CD4-positive, CD25-positive, alpha-beta regulatory T cell (primary cell): ENCODE measurements at places on chromosomes 5 and 9.

DNA sequence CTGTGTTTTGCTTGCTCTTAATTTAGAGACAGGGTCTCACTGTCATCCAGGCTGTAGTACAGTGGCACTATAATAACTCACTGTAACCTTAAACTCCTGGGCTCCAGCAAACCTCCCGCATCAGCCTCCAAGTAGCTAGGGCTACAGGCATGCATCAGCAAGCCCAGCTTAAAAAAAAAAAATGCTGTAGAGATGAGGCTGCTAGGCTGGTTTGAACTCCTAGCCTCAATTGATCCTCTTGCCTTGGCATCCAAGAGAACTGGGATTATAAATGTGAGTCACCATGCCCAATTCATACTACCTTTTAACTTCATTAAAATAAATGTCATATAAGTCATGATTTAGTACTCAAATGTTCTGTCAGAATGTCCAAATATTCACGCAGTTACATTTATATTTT is 2195.7 kb upstream of the C9orf72 start:
- DNase-seq: no peak

- DNase-seq: no peak
Measured at GRCh38 chr9:20659474-20659967, 24.5 kb upstream of the FOCAD start.

- no peak for DNase-seq
Measured at GRCh38 chr9:95574866-95575553, 58.2 kb upstream of the PTCH1 start.

DNA sequence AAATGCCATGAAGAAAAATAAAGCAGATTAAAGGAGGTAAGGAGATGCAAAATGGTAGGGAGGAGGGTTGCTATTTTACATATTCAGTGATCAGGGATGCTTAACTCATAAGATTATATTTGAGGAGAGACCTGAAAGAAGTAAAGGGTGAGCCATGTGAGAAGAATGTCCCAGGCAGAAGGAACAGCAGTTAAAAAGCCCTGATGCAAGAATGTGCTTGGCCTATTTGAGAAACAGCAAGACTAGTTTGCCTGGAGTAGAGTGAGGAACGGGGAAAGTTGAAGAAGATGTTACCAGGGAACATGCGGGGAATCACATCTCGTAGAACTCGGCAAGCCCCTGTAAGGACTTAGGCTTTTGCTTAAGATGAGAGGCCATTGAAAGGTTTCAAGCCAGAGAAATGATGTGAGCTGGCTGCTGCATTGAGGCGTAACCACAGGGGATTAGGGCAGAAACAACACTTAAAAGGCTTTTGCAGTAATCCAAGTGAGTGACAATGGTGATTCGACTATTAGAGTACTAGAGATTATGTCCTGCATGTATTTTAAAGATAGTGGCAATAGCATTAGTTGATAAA is 198.7 kb downstream of the VPS13A start:
- DNase-seq: no peak

DNA sequence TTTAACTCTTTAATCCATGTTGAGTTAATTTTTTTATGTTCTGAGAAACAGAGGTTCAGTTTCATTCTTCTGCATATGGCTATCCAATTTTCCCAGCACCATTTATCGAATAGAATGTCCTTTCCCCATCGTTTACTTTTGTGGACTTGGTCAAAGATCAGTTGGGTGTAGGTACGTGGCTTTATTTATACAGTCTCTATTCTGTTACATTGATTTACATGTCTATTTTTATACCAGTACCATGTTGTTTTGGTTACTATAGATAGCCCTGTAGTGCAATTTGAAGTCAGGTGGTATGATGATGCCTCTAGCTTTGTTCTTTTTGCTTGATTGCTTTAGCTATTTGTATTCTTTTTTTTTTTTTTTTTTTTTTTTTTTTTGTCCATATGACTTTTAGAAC is 462.0 kb downstream of the HTR1A start:
- DNase-seq: no peak

DNA sequence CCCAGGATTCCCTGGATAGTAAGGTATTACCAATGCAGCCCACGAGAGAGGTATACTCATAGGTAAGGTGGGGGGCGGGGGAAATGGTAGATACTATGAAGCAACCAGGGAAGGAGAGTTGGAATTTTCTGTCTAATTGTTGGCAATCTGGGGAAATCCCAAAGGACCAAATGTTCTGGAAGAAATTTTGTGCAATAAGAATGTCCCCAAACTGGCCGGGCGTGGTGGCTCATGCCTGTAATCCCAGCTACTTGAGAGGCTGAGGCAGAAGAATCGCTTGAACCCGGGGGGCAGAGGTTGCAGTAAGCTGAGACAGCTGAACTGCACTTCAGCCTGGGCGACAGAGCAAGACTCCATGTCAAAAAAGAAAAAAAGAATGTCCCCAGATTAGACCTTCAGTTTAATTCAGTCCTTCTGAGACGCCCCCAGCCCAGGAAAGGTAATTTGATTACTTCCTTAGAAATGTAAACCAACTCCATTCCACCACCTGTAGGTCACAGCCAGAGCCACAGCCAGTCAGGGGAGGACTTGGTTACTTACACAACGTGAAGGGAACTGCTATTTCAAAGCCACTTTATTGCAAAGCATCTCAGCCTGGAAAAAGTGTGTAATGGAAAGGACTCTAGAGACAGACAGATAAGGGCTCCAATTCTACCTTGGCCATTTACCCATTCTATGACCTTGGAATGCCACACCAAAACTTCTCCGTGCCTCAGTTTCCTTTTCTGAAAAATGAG is 50.0 kb upstream of the KLF4 start:
- no peak for DNase-seq

- no peak for DNase-seq
Measured at GRCh38 chr9:71191708-71192107, 70.3 kb upstream of the TRPM3 start.

DNA sequence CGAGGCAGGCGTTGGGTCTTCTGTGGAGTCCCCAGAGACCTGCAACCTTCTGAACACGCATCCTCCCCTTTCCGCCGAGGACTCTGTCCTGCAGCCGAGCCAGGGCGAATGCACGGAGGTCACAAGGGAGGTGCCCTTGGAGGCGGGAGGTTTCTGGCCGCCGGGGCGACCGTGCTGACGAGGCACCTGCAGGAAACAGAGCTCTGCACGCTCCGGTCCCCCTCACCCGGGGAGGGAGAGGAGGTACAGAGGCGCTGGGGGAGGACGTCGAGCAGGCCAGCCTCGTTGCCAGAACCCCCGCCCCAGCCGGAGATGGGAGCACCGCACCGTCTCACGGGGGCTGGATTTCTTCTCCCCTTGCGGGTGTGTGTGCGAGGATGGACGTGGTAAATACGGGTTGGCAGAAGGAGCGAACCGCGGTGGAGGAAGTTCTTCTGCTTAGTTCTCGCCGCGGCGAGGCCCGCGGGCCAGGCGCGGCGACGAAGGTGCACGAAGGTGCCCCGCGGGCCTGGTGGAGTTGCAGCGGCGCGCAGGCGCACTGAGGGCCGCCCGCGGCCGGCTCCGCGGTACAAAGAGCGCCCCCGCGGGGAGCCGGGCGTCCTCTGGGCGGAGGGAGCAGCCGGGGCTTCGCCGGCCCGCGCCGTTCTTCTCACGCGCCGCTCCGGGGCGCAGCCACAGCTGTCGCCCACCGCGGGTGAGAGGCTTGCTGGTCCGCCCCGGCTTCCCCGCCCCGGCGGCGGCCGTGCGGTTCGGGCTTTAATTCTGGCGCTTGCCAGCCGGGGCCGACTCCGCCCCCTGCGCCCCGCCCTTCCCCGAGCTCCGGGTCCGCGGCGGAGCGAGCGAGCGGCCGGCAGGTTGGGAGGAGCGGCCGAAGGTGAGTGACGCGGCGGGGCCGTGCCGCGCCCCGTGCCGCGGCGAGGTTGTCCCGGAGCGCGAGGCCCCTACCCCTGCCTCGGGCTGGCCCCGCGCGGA is 289.5 kb downstream of the DOCK8 start:
- peak; percentile 86 for DNase-seq

DNA sequence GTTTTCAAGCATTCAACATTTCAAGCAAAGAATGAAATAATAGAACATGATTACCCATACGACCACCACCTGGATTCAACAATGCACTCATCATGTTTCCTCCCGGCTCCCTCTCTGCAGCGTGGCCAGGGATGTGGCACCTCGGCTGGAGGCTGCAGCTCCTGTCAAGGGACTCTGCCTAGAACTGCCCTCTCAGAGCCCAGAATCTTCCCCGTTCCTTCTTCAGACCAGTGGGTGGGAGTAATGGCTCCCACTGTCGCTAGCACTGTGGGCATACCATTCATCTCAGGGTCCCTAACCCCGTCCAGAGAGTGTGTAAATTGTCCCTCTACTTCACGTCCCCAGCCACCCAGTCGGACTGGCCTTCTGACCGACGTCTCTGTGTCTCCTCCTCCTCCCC is 118.6 kb upstream of the COL5A1 start:
- DNase-seq: no peak

DNA sequence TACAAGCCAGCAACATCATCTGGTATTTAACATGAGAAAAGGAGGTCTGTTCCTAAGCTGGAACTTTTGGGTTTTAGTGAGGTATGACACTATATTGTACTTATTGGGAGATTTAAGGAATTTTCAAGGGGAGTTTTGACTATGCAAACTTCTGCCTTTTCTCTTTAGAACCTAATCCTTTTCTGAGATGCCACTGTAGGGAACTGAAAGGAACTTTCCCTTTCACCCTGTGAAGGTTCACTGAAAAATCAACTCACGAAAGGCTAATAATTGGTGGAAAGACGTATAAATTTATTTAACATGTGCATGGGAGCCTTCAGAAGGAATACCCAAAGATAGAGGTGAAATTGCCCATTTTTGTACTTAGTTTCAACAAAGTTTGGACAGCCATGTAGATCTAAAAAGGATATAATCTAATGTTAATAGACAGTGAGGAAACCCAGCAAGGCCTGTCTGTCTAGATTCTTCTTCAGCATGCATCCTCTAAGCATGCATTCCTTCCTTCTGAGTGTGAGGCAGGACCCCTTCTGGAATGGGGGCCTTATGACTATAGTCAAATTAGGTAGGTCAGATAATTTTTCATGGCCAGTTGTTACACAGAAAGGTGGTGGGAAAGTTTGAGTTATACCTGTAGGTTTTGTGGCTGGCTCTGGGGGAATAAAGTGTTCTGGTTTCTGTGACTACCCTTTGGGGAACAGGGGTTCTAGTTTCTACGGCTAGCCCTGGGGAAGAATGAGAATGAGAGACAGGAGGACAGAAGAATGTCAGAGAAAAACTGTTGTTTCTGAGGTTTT is 200.3 kb downstream of the C9orf152 start:
- no peak for DNase-seq

DNA sequence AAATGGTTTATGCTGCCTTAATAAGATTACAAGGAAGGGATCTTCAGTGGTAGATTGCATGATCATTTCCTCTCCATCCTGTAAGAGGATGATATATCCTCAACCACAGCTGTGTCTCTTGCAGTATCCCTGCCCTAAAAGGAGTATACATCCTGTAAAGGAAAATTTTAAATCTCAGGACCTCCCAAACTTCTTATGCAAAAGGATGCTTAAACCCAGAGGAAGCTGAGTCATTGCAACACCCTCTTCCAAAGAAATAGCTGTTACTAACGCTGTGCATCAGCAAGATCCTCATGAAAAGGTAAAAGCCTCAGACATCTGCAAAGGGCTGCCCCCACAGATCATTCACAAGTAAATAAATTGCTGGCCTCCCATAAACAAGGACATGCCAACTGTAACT is 599.0 kb downstream of the PRELID2 start:
- no peak for DNase-seq

- peak; percentile 40 for DNase-seq
Measured at GRCh38 chr5:160470437-160471361, 49.0 kb downstream of the PTTG1 start.

DNA sequence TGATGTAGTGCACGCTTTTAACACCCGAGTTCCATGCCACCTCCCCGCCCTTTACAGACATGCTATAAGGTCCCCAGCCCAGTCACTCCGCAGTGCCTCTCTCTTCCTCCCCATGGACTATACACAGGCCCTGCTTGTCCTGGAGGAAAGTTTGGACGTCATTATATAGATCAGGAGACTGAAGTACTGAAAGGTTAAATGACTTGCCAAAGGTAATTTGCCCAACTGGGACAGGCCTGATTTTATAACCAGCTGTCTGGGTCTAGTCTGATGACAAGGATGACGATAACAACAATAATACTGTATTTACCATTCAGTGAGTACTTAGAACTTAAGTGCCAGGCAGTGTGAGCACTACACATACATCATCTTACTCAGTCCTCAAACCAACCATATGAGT is 33.1 kb downstream of the LVRN start:
- DNase-seq: no peak

- no peak for DNase-seq
Measured at GRCh38 chr5:136225796-136226195, 32.8 kb upstream of the SMIM32 start.

- DNase-seq: no peak
Measured at GRCh38 chr5:88976914-88977313, 93.9 kb upstream of the MEF2C start.

DNA sequence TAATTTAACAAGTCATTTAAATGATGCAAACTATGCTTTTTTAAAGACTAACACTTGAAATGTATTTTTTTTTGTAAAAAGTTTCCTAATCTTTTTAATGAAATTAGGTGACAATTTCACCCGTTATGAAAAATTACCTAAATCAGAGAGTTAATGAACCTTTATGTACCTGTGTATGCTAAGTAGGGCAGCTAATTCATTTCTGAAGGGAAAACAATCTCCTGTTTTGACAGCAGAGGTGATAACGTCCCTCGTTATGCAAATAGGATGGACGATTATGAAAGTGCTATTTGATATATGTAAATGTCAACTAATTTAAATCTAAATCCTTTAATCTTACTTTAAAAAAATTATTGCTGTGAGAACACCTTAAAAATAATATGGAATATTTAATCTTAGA is 58.8 kb downstream of the MEF2C start:
- no peak for DNase-seq

DNA sequence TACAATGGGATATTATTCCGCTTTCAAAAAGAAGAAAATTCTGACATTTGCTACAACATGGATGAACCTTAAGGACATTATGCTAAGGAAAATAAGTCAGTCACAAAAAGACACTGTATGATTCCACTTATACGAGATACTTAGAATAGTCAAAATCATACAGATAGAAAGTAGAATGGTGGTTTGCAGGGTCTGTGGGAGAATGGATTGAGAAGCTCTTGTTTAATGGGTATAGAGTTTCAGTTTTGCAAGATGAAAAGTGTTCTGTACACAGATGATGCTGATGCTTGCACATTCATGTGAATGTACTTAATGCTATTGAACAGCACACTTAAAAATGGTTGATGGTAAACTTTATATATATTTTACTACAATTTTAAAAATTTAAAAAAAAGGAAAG is 2050.7 kb upstream of the WWC1 start:
- DNase-seq: no peak

DNA sequence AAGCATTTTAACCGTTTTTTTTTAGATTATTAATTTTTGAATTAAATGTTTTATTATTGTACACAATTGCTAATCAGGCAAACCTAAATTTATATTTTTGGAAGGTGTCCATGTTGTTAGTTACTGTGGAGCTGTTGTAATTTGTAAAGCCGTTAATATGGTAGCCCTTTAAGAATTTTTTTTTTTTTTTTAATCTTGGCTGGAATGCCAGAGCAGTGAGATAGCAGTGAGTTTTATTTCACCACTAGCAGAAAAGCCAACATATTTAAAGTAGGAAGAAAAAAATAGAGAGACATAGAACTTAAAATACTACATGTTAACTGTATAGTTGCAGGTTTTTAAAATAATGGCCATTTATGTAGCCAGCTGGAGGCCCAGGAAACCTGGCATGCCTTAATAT is 35.3 kb upstream of the RNF20 start:
- no peak for DNase-seq
